Glutamatergic neuron (in vitro differentiated cells): ENCODE measurements at places on chromosomes 16 and 17.

DNA sequence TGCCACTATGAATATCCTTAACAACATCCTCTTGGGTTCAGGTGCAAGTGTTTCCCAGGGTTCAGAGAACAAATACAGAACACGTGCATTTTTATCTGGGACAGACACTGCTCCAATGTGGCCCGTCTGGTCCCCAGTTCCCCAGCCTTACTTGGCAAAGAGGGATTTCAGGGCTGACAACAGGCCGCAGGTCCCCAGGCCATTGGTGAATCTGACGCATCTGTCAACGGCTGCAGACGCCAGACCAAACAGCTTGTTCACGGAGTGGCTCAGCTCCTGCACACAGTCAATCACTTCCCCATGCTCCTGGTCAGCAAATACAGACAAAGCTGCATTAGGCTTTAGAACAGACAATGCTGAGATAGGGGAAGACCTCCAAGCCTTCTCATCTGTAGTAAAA is 36.2 kb downstream of the COG7 start:
- peak; percentile 73 for DNase-seq

- no peak for DNase-seq
Observed at GRCh38 chr16:82638095-82638798, 11.5 kb downstream of the CDH13 start.

- peak; percentile 36 for DNase-seq
Observed at GRCh38 chr17:48068491-48068961, 20.4 kb downstream of the NFE2L1 start.

DNA sequence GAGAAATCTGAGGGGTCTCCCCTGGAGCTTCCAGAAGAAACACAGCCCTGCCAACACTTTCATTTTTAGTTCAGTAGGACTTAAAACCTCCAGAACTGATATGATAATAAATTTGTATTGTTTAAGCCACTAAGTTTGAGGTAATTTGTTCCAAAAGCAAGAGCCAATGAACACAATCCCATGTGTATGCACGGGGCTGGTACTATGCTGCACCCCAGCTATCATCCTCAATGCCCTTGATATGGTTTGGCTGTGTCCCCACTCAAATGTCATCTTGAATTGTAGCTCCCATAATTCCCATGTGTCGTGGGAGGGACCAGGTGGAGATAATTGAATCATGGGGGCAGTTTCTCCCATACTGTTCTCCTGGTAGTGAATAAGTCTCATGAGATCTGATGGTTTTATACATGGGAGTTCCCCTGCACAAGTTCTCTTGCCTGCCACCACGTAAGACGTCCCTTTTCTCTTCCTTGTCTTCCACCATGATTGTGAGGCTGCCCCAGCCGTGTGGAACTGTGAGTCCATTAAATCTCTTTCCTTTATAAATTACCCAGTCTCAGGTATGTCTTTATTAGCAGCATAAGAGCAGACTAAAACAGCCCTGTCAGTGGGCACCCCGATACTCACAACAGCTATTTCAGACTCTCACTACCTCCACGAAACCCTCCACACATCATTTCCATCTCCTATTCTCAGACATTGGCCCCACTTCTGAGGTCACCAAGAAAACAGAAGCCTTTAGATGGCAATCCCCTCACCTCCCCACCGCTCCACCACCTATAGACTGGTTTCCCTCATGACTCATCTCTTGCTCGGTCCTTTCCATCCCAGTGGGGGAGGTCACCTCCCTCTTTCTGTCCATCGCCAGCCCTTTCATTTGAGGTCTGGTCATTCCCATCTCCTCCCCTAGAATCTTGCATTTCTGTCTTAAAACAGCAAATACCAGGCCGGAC is 8.9 kb upstream of the CACNG1 start:
- no peak for DNase-seq

DNA sequence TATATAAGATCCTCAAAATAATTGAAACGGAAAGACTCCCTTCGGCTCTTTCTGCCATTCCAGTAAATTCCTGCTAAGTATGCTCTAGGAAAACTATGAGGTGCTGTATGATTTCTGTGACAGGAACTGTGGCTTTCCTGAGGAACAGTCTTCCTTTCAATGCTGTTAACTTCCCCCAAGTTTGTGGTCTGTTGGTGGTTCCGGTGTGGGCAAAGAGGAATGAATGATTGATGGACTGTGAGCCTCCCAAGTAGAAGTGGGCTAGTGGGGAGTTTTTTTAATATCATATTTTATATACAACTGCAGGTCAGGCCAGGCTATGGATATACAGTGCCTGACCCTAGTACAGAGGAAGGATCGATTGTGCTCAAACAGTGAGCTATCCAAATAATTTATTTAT is 560.7 kb upstream of the RBFOX1 start:
- DNase-seq = no peak

- no peak for DNase-seq
Observed at GRCh38 chr17:49969134-49969759, at the start of gene DLX4. TSS of gene DLX4 (plus strand) at chr17:49969190. CDS start at chr17:49969469, 279 bp downstream.

DNA sequence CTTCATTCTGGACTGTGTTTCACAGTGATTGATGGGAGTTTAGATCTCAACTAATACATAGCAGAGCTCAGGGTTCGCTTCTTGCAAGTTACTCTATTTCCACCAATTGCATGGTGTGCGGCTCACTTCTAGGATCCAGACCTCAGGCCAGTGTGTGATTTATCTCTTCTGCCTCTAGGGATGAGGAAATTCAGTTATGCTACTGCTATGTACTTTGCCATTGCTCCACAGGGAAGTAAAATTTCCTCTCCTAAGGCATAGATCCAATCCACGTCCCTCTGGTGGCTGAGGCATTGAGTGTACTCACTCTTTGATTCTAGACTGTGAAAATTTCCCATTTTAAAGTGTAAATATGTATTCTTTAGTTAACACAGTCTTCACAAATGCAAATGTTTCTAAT is 214.1 kb downstream of the HS3ST3B1 start:
- DNase-seq = no peak

- DNase-seq = no peak
Observed at GRCh38 chr17:48177816-48178215, 70.2 kb downstream of the SNX11 start.
